ENCODE measurements at places on chromosomes 7 and 10.
A peak's percentile ranks its signal among the peaks of the same experiment; 100 is the strongest.

DNA sequence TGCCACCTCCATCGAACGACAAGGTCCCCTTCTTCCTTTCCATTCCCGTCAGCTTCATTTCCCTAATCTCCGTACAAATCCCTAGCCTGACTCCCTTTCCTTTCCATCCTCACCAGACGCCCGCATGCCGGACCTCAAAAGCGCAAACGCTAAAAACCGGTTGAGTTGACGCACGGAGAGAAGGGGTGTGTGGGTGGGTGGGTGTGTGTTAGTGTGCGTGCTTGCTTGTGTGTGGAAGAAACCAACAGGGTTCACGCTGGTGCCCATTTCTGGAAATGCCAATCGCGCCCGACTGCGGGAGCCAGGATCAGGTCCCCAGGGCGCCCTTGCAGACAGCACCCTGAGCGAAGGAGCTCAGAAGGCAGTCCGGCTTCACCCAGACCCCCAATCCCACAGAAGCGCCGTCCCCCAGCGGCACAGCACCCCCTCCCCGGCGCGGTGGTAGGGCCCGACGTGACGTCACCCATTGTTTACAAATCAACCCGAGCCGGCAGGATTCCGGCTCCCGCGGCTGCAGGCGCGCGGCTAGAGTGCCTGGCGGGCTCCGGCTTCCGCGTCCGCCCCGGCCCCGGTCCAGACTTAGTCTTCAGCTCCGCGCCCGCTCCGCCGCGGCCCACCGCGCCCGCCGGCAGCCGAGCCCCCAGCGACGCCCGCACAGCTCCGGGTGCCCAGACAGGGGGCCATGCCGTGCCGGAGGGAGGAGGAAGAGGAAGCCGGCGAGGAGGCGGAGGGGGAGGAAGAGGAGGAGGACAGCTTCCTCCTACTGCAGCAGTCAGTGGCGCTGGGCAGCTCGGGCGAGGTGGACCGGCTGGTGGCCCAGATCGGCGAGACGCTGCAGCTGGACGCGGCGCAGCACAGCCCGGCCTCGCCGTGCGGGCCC lies at the start of gene FRAT1:
Gene FRAT1 (plus strand): TSS at position 500 of the 880 bp plus-strand sequence. CDS start 183 bp downstream, at position 683.
- DNase-seq, result peak; percentile 90

DNA sequence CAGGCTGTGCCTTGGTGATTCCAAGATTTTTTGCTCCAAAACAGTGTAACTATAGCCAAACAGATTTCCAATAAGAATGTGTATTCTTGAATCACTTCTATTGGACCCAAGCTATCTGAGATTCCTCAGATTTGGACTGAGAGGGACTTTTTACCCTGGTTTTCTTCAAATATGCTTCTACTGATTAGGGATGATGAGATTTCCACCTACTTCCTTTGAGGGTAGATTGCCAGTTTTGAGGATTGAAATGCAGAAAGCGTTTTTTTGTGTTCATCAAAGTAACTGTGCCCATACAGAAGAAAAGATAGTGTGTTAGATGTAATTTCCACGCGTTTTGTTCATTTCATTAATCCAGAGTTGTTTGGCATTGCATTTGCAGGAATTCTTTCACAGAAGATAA lies 144.9 kb downstream of the CPED1 start:
- DNase-seq, result no peak

DNA sequence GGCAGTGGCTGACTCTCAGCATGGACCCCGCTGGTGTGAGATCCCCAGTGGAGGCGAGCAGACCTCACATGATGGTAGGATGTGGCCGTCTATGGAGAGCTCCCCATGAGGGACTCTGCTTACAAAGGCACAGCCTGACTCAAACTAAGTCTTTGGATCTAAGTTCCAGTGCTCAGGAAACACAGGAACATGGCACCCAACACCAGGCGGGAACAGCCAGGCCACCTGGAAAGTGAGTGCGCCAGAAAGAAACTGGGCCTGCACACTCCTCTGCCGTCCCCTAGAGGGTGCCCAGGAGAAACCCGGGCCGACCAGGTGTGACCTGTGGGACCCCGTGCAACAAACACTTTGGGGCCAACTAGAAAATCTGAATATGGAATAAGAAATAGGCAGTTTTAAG lies 10.0 kb downstream of the PITRM1 start:
- DNase-seq, result no peak

- no peak for DNase-seq
Measured at GRCh38 chr10:23412223-23412622, 26.7 kb upstream of the OTUD1 start.

GRCh38 chr7:107501593-107501992 lies 31.7 kb downstream of the GPR22 start:
- peak; percentile 72 for DNase-seq

DNA sequence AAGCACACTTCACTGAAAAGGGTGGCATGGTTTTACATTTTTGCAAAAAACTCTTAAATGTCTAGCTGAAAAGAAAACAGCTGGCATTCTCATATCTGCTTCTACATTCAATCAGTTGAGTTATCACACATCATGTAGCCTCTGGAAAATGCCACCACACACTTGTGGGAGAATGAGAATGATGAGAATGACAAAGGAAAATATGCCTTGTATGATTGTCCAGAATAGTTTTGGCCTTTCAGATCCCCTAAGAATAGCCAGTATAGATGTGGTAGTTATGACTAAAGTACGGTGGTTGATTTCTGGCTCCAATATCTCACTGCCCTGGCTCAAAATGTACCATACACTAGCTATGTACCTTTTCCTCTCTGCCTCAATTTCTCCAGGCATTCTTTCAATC lies 30.2 kb upstream of the FRMD4A start:
- DNase-seq, result no peak

DNA sequence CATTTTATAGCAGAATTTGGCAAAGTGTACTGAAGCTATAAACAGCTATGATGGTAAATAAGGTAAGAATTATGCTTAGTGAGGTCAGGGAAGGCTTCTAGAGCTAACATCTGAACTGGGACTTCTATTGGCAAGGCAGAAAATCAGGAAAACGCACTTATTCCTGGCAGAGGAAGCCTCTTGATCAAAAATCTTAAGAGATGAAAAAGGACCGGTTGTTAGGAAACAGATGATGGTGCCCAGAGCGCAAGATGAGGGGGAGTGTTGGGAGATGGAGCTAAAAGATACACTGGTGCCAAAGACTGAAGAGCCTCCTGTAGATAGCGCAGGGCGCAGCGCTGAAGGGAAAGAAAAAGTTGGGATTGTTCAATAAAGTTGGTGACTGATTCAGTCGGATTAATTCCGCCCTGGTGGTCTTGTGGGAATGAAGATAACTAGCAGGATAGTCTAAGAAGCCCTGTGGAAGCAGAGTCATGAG lies 550 bp upstream of the CALU start:
- DNase-seq, result no peak

- DNase-seq, result no peak
Measured at GRCh38 chr7:2452643-2453270, 23.4 kb downstream of the GRIFIN start.

GRCh38 chr7:112596981-112597380 lies 116.2 kb downstream of the LSMEM1 start:
- no peak for DNase-seq

DNA sequence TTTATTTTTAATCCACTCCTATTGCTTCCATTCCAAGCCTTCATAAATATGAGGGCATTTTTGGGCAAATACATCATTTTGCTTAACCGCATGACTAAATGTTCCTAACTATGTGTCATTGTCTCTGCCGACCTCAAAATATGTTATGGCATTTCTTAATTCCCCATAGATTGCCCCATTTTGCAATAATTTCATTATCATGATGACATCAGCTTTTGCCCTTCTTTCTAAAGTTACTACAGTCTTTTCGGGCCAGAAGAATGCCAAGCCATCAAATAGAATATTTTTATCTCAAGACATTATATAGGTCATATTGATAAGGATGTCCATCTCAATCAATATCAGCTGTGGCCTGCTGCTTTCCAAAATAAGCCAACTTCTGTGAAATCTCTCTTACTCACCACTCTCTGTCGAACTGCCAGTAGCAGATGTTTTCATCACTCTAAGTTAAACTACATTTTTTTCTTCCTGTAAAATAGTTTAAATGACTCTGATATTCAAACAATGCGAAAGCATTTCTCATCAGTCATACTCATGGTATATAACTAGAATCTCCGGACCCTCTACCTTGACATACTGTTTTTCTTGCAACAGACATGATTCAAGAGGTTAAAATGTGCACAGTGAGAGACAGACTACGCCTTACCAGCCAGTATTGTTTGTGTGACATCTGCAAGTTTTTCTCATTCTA lies 1254.6 kb upstream of the CELF2 start:
- no peak for DNase-seq

DNA sequence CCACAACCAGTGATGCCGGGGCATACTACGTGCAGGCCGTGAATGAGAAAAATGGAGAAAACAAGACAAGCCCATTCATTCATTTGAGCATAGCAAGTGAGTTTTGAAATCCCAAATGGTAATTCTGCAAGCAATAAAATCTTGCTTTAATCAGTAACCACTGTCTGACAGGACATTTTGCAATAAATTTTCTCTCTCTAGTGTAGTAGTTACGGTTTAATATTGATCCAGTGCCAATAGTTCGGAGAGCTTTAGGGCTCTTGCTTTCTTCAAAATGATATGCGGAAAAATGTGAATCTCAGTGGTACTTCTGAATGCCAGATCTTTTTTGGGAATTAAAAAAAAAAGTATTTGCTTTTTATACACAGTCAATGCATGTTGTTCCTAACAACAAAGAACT lies 520.4 kb downstream of the SDK1 start:
- DNase-seq, result no peak

DNA sequence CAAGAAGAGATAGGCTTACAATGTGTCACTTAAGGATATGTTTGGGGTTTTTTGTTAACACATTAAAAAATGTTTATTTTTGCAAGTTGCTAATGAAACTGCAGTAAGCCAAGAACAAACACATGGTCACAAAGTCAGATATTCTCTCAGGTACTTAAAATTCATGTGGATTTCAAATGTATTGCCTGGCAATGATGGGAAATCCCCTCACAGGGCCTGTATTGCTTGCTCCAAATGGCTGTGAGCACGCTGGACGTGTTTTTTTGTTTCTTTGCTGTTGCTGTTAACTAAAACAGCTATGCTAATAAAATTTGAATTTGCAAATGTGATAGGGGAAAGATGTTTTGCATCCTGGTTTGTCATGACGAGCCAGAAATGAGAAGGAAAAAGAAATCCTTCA lies 3.8 kb upstream of the CELF2 start:
- no peak for DNase-seq

- DNase-seq, result peak; percentile 71
Measured at GRCh38 chr10:13608246-13608853, 21.6 kb downstream of the PRPF18 start.

DNA sequence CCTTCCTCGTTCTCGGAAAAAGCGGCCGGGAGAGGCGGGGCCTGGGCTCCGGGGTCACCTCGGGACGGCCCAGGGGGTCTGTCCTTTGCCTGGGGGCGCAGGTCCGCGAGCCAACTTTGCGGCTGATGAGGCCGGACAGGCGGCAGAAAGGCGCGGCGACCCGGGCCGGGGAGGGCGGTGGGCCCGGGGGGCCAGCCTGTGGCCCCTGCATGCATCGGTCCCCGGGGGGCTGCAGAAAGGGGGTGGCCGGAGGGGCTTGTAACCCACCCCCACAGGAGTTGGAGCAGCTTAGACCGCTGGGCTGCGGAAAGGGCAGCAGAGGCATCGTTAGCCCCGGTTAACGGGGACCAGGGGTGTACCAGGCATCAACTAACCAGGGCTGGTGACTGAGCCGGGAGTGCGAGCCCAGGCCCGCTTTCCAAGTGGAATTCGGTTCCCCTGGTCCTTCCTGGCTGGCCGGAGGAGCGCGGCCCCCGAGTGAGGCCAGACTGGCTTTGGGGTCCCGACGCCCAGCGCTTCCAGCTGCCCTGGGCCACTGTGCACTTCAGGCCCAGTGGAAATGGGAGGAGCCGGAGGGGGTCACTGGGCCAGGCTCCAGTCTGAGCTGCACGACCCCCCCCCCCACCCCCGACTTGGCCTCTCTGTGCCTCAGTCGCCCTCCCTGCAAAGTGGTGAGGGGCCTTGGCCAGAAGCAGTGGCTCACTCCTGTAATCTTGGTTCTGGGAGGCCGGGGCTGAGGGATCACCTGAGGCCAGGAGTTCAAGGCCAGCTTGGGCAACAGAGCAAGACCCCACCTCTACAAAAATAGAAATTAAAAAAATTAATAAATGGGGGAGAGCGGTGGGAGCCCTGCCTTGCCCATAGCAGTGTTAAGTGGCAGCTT lies 919 bp downstream of the SLC29A4 start:
- DNase-seq, result no peak

GRCh38 chr10:34916314-34916713 lies 101.2 kb upstream of the PARD3 start:
- no peak for DNase-seq

- DNase-seq, result no peak
Measured at GRCh38 chr10:63703113-63703670, 182.0 kb downstream of the REEP3 start.

GRCh38 chr10:5628451-5629302 lies 37.7 kb downstream of the ASB13 start:
- DNase-seq, result peak; percentile 20

GRCh38 chr10:124653811-124654651 lies 90.1 kb downstream of the FAM53B start:
- DNase-seq, result peak; percentile 66

GRCh38 chr7:43248961-43249822 lies 136.7 kb downstream of the HECW1 start:
- no peak for DNase-seq

DNA sequence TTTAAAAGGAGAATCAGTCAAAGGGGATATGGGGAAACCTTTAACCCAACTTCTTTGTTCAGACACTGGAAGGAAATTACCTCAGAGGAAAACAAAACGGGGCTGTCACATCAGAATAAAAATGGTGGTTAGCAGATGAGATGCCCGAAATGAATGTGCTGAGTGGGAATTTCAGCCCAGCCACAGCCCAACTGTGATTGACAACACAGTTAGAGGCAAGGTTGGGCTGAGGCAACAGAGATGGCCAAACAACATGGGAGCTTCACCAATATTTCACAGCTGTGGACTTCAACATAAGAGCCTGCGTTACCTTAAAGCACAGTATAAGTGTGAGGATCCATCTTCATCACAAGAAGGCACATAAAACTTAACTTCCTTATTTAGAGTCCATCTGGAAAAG lies 133.5 kb upstream of the PTPRZ1 start:
- DNase-seq, result no peak

- no peak for DNase-seq
Measured at GRCh38 chr7:91894781-91895480, 14.4 kb upstream of the MTERF1 start.

DNA sequence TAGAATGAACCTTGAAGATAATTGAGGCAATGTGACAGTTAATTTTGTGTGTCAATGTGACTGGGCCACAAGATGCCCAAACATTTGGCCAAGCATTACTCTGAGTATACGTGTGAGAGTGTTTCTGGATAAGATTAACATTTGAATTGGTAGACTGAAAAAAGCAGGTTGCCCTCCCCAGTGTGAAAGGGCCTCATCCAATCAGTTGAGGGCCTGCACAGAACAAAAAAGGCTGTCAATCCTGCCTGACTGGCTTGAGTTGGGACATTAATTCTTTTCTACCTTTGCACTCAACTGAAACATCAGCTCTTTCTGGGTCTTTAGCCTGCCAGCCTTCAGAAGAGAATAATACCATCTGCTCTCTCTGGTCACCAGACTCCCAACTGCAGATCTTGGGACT lies 56.6 kb upstream of the PDE1C start:
- DNase-seq, result no peak

- no peak for DNase-seq
Measured at GRCh38 chr7:44541-44896, 147.9 kb upstream of the FAM20C start.
